Neural crest cell (in vitro differentiated cells): ENCODE measurements at places on chromosomes 2 and 18. TPM values are rescaled to one million over a fixed set of nuclear protein-coding genes. Genes with fewer than 3 reads are reported as not detected.

The REG1B gene
- not detected in 2 replicates for total RNA-seq

DNA sequence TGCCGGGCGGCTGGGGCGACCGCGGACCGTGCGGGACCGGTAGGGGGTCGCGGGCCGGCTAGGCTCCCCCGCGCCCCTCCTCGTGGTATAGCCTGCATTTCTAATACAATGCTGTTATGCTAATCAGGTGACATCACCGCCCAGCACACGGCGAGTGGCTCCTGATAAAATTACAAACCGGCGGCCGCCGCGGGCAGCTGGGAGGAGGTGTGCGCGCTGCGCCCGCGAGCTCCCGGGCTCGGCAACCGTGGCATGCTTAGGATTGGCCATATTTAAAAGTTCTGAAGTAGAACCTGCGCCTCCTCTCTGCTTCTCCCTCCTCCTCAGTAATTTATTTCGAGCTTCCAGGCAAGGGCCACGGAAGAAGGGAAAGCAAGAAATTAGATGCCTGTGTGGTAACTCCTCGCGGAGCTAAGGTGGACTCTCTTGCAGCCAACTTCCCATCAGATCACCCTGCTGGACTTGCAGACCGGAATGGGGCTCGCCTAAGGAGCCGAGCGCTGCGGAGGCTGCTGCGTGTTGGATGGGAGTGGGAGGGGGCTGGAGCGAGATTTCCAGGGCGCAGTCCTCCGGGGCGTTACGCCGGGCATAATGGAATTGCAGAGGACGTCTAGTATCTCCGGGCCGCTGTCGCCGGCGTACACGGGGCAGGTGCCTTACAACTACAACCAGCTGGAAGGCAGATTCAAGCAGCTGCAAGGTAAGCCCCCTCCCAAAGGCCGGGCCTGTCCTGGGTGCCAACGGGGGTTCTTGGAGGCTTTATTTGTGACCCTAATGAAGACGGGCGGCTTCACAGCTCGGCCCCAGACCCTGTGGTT is 102.3 kb downstream of the SPTBN1 start:
- peak; percentile 51 for DNase-seq

- DNase-seq: no peak
These were observed 23.3 kb downstream of the GLS start for GRCh38 chr2:190903693-190904450.

DNA sequence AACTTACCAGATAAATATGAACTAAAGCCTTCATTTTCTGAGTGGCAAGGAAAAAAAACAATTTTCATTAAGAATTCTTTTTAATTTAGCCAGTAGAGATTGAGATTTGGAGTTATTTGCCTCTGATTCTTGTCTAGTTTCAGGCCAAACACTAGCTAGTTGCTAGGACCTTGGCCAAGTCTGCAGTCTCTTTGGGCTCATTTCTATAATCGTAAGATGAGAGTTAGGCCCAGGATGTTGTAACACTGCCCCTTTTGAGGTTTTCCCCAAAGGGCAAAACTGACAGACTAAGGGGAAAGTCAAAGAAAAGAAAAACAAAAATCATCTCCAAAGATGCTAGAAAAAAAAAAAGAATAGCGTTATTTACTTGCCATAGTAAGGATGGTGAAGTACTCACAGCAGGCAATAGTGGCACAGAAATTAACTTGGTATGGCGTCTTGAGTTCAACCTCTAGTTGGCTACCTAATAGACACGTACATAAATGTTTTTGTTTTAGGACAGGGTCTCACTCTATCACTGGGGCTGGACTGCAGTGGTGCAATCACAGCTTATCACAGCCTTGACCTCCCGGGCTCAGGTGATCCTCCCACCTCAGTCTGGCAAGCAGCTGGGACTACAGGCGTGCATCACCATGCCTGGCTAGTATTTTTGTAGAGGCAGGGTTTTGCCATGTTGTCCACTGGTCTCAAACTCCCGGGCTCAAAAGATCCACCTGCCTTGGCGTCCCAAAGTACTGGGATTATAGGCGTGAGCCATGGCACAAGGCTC is 23.0 kb upstream of the ADAM17 start:
- no peak for DNase-seq

- DNase-seq: peak; percentile 68
These were observed 492.0 kb downstream of the TNS1 start for GRCh38 chr2:217510771-217511291.

DNA sequence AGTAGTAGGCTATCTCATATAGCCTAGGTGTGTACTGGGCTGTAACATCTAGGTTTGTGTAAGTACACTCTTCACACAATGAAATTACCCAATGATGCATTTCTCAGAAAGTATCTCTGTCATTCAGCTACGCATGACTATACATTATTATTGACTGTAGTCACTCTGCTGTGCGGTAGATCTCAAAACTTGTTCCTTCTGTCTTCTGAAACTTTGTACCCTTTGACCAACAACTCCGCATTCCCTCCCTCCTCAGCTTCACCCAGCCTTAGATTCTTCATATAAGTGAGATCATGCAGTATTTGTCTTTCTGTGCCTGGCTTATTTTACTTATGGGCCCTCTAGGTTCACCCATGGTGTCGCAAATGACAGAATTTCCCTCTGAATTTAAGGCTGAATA is 49.0 kb downstream of the TAF1B start:
- DNase-seq: no peak

The MC2R gene
- not detected in 2 replicates for total RNA-seq

The UGT1A5 gene
- total RNA-seq: not detected in 2 replicates

DNA sequence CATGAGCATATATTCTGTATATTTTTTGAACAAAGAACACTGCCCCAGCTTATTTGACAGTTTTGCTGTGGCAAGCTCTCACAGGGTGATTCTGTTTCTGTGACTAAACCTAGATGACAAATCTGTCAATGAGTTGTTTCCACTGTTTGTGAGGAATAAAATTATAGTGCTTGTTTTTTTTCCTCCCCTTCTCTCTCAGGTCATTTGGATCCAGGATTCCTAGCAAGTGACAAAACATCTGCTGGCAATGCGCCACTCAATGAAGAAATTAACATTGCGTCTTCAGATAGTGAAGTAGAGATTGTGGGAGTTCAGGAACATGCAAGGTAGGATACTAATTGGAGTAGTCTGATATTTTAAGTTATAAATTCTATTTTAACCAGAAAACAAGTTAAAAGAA is 149.3 kb downstream of the HAUS1 start:
- DNase-seq: no peak

DNA sequence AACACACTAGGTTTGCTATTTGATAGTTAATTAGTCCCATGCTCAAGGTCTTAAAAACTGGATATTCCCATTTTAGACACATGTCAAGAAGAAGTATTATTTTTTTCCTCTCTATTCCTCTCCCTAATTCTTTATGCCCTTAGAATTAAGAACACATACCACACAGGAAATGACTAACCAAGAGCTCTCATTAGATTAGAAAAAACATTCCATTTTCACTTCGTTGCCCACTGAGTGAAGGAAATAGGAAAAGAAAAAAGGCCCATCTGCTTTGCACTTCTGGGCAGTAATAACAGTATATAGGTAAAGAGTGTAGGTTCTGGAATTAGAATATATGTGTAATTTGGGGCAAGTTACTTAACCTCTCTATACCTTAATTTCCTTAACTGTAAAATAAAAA is 26.9 kb downstream of the ACADL start:
- DNase-seq: no peak

DNA sequence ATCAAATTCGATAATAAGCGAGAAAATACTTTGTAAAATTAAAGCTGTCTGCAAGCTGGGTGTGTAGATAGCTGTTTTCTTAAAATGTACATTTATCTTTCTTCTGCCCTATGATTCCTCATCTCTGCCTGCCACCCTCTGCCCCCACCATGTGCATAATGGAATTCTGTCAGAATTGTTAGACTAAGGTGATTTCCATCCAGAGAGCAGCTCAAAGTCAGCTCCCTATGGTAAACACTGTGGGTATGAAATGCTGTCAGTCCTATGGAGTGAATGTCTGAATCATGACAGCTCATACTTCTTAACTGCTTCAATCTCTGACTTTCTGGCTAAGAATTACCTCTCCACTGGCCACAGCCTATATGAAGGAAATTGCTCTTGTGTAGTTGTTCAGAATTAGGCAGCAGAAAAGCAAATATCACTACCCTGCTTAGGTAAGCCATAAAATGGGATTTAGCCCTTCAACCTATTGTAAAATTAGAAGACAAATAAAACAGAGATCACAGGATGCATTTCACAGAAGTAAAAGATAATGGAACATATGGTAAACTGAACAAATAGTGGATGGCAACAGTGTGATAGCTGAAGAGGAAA is 137.7 kb downstream of the CD8B2 start:
- no peak for DNase-seq

The LINC00305 gene
- total RNA-seq: not detected in 2 replicates

DNA sequence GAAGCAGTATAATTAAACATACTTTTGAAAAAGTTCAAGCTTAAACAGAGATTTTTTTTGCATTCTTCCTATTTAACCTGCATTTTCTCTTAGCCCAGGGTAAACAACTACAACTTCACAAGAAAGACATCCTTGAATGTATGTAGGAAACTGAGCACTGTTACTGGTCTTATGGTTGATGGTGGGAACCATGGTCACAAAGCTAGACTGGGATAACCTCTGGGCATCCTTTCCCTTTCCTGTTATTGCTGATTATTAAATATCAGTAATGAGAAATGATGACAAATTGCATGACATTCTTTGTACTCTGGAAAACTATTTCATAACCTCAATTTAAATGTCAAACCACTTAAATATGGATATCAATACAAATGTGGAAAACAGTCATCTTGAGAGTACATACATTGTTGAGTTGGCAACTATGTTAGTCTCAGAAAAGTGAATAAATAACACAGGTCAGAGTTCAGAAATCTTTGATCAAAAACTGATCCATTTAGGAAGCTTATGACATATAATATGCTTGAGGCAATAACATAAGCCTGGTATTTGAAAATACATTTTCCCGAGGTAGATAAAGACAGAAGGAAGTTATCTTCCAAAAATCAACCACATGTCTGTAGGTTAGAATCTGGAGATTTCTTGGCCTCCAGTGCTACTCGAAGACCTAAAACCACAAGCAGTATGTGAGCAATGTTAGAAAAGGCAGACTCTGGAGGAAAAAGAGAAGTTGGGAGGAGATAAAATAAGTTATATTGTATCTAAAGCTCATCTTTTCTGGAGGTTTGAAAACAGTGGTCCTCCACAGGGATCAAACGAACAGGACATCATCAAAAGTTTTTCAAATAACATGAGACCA is 65.2 kb upstream of the ST8SIA5 start:
- no peak for DNase-seq

DNA sequence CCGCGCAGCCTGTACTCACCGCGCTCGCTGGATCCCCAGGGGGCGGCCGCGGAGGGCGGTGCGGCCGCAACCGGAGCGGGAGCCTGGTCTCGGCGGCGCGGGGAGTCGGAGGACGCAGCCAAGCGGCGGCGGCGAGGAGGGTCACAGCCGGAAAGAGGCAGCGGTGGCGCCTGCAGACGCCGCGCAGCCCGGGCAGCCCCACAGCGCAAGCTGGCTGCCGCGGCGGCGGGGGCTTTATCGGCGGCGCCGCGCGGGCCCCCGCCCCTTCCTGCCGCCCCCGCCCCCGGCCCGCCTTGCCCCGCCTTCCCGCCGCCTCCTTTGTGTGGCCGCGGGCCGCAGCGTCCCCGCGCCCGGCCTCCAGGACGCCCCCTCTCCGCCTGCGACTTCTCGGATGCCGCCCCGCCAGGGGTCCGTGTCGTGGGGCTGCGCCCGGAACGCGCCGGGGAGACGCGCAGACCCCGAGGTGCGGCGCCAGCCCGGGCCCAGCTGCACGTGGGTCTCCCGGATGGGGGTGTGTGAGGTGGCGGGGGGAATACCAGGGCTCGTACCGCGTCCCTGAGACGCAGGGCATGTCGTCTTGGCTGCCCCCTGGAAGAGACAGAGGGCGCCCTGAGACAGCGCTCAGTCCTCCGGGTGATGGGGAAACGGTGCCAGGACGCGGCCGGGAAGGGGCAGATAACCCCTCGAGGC is at the start of gene SERPINE2:
Gene SERPINE2 (minus strand): TSS at position 207 of the 690 bp plus-strand sequence. CDS start 37,386 bp downstream, outside the sequence.
- peak; percentile 61 for DNase-seq

DNA sequence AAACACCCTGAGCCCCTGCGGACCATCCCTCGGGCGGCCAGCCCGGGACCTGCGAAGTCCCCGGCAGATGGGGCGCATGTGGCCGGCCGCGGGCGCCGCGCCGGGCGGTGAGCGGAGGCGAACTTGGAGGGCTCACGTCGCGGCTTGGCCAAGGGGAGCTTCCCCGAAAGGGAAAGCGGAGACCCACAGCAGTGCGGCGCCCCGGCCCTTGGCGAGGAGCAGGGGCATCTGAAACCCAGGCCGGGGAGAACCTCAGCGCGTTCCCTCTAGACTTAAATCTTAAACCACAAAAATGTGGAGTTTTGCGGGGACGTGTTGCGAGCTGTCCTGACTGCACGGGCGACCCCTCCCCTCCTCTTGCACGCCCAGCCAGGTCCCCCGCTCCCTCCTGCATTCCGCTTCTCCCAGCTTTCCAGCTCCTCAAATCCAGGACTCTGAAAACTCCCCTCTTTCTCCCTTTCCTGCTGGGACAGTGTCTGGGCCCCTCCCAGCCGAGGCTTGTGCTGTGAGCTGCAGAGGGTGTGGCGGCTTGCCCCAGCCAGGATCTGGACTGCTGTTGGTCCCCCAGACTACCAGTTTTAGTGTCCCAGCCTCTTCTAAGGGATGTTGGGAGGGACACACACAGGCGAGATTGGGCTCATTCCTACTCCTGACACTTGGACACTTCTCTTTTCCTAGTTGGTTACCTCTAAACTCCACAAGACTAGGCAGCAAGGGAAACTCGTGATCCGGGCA is 1.3 kb downstream of the FMNL2 start:
- peak; percentile 19 for DNase-seq

DNA sequence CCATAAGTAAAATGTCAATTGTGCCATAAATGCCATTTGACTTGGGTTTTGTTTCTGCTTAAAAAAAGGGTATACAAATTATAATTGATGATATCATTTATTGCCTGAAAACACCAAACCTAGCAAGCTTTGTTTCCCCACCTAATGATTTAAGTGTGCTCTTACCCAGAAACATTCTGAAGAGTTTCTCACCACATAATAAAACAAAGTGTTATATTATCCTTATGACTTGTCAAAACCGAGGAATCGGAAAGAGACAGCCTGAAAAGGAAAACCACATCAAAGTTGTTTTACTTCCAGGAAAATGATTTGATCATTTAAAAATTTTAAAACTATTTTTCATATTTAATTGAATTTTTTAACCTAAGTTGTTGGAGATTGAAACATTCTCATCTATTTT is 170.5 kb upstream of the SLC39A10 start:
- DNase-seq: no peak

The KIAA2012 gene
- total RNA-seq: 0.07 and 0.34 TPM in 2 replicates

DNA sequence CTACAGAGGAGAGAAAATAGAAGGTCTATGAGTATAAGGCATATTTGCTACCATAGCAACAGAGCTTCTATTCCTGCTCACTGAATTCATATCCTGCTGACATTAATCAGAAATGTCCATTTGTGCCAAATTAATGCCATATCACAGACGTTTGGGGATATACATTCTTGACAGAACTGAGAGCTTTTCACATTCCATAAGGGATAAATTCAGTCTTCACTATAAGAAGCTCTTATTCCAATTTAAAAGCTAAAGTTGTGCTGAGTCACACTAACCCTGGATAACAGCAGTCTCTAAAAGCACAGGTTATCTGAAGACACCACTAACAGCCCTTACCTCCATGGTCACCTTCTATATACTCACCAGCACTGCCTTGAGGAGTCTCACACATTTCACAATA is 178.1 kb downstream of the RAB3GAP1 start:
- DNase-seq: no peak

GRCh38 chr2:30733876-30734520 is 73.2 kb downstream of the CAPN13 start:
- DNase-seq: no peak

The APOB gene
- 0.07 and 0.09 TPM in 2 replicates for total RNA-seq

GRCh38 chr2:36633470-36634092 is 35.6 kb upstream of the FEZ2 start:
- DNase-seq: no peak

- no peak for DNase-seq
These were observed 46.5 kb upstream of the EPG5 start for GRCh38 chr18:46013484-46014189.
